Jurkat, Clone E6-1 (cell line): ENCODE measurements at places on chromosomes 2 and 18.

GRCh38 chr2:105803337-105803736 is 58.6 kb downstream of the NCK2 start:
- DNase-seq, result no peak

- no peak for DNase-seq
Measured at GRCh38 chr2:8638327-8638726, 43.5 kb upstream of the ID2 start.

- no peak for DNase-seq
Measured at GRCh38 chr2:17540093-17540812, at the start of gene VSNL1. TSS of gene VSNL1 (plus strand) at chr2:17540696. CDS start at chr2:17592075, 51,379 bp downstream.

GRCh38 chr2:172234716-172235691 is 132.3 kb upstream of the DLX2 start:
- DNase-seq, result peak; percentile 78

DNA sequence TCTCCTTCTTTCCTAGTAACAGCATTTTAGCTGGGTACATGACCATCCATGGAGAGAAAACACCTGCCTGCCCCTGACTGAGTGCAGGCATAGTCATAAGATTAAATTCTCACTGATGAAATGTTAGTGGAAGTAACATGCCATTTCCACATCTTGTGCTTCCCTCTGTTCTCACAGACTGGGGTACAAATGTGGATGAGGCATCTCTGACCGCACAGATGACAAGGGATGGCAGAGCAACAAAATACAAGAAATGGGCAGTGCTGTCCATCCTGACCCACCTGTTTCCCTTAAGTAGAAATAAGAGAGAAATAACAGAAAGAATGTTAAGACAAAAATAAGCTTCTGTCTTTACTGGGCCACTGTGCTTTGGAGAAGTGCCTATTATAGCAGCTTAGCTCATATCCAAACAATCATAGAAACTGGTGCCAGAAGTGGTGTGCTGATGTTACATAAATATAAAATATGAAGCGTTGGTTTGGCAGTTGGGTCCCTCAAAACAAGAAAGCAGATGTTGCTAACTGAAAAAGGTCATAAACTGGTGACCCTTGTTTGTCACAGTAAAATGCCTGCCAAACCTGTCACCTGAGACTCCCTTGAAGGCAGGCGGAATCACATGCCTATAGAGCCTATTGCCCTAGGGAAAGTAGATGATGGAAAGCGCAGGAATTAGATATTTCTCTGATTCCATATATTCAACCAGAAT is 72.4 kb upstream of the CCDC150 start:
- DNase-seq, result no peak

DNA sequence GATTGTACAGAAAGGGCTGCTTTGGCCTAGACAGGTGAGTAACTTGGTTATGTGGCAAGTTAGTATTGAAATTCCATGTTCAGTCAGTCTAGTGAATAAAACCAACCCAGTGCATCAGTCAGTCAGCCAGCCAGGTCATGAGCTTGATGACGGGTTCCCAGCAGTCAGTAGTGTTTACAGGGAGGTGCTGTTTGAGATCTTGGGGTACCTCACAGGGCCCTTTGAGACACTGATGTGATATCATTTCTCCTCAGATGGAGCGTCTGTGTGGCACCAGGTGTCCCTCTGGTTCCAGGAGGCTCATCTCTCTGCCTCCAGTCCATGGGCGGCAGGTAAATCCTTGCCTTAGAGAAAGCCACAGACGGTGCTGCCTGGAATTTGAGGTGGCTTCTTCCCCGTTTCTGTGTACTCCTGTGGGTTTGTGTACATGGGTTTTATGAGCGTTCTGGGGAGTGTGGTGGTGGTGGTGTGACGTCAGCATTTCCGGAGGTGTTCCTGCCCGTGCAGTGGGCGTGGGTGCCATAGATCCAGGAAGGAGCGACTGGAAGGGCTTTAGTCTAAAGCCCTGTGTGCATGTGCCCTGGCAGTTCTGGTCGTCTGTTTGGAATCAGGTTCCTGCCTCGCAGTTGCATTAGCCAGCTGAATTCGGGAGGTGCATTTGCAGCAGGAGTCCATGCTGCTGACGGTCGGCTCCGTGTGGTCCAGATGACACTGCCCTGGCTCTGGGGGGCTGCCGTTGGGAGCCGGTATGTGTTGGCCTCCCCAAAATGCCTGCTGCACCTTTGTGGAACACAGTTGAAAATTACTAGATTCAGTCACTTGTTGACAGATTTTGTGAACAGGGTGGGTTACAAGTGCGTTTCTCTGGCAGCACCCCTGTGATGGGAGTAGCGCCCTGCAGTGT is 2.1 kb downstream of the CTDP1 start:
- DNase-seq, result peak; percentile 86

GRCh38 chr18:14928396-14928795 is 180.4 kb downstream of the ANKRD30B start:
- DNase-seq, result no peak

DNA sequence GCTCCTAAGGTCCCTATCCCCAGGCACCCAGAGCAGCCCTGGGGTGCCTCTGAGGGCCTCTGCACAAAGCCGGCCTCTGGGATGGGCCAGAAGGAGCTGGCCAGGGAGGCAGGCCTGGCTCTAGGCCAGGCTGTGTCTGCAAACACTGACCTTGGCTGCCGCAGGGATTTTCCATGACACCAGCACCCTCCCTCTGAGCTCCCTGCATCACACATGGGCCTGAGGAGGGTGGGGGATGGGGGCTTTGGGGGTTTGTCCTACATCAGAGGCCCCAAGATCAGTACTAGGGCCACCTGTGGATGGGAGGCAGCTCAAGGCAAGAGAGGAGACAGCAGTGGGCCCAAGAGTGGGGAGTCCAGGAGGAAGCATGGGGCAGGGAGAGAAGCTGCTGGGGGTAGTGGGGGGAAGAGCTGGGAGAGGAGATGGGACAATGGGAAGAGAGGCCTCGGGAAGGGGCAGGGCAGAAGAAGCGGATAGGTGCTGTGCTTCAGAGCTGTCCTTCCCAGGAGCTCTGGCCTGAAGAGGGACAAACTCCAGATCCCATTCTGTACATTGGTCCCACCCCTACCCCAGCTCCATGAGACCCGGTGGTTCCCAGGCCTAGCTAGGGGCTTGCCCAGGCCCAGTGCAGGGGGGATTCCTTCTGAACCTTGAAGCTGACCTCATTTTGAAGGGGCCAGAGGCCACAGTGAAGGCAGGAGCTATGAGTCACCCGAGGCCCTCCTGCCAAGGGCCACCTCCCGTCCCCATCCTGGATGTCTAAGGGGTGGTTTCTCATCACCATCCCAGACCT is 28.0 kb downstream of the KCNK3 start:
- DNase-seq, result no peak

- no peak for DNase-seq
Measured at GRCh38 chr2:55156326-55156725, 75.8 kb downstream of the CLHC1 start.

- DNase-seq, result no peak
Measured at GRCh38 chr2:105403783-105404698, 5.2 kb upstream of the FHL2 start.

GRCh38 chr2:235095569-235095968 is 143.8 kb downstream of the SH3BP4 start:
- DNase-seq, result no peak

DNA sequence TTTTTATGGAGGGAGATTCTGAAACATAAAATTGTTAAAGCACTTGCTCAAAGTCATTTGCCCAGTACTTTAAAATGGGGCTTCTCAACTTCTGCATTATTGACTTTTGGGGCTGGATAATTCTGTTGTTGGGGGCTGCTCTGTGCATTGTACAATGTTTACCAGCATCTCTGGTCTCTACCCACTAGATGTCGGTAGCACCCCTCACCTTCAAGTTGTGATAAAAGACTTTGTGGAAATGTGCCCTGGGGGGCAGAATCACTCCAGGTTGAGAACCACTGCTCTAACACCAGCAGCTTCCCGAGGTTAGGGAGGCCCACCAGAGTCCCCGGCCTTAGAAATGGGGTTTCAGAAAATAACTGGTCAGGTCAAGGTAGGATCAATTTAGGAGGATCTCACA is 26.8 kb upstream of the CUL3 start:
- no peak for DNase-seq

- DNase-seq, result no peak
Measured at GRCh38 chr2:20092226-20092900, 40.9 kb upstream of the LAPTM4A start.

DNA sequence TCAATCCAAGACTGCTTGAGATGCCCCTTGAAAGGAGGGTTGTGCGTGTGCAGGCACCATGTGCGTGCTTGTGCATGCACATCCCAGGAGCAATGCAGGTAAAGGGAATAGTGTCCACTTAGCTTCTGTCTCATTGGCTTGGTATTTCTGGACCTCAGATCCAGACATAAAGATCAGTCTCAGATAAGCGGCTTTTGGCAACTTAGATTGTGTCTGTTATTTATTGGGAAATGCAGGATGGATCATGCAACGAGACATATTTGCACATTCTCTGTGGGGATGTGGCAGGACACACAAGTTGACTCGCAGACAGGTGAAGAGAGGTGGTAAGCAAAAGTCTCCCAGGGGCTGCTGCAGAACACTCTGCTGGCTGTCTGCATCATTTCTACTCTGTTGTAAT is 67.9 kb downstream of the SETBP1 start:
- no peak for DNase-seq

GRCh38 chr2:148660999-148661398 is 16.4 kb downstream of the EPC2 start:
- no peak for DNase-seq

- DNase-seq, result no peak
Measured at GRCh38 chr2:173149491-173149890, 73.8 kb downstream of the MAP3K20 start.

GRCh38 chr2:160813506-160813858 is 319.9 kb upstream of the RBMS1 start:
- DNase-seq, result no peak

GRCh38 chr2:240786355-240786841 is 33.6 kb downstream of the KIF1A start:
- no peak for DNase-seq

GRCh38 chr18:23542461-23542860 is 39.1 kb downstream of the RMC1 start:
- no peak for DNase-seq
